ENCODE measurements at places on chromosomes 6 and 20.

DNA sequence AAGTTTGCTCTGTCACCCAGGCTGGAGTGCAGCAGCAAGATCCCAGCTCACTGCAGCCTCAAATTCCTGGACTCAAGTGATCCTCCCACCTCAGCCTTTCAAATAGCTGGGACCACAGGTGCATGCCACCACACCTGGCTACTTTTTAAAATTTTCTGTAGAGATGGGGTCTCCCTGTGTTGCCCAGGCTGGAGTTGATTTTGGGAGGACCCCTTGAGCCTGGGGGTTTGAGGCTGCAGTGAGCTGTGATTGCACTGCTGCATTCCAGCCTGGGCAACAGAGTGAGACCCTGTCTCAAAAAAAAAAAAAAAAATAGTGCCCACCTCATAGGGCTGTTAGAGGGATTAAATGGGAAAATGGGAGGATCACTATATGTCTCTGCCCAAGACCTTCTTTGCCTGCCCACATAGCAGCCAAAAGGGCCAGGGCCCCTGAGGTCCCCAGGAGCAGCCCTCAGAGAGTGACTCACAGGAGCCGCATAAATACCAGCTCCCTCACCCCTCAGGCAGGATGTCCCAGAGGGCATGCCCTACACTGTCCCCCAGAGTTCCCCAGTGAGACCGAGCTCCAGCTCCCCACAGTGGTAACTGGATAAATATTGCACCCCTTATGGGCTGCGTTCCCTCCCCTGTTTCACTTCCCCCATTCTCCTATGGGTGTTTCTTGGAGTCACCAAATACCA lies 11.7 kb upstream of the MDGA1 start:
- no peak for DNase-seq

GRCh38 chr6:157761926-157762325 lies 61.1 kb upstream of the SNX9 start:
- no peak for DNase-seq

DNA sequence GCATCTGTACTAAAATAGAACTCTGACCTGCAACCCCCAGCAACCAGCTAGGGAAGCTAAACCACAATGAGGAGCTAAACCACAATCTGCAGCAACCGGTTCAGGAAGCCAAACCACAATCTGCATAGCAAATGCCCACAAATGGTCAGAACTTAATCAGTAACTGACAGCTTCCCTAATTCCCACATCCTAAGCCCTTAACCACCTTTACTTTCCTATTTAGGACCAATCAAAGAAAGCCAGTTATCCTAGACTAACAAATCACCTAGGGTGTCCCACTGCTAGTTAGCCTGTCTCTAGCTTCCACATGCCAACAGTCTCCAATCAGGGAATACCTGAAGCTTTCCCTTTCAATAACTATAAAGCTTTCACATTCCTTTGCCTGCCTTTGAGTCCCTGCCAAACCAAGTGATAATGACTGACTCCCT lies 424.6 kb upstream of the PTCHD4 start:
- DNase-seq, result no peak

DNA sequence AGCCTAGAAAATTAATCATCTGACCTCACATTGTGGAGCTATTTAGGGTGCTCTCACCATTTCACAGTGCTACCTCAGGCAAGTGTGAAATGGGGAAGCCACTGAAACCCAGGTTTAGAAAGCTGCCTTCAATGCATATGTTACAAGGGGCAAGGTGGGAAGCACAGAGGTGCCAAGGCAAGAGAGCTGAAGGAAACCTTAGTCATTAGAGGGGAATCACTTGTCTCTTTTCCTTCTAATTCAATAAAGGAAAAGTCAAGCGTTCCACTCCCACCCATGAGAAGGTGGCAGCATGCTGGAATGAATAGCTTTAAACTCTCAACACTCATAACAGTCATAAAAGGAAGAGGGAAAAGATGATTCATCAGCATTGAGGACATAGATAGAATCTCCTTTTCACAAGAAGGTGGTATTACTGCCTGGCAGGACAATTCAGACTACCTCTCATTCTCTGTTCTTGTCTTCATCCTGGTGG lies 251.9 kb upstream of the IRAK1BP1 start:
- DNase-seq, result no peak

All from globus pallidus (tissue), 1 donor.